Esophagus squamous epithelium (tissue), 5 donors: ENCODE measurements at places on chromosomes 1 and 21.

GRCh38 chr1:158146739-158147138 is 34.0 kb upstream of the CD1D start:
- no peak for DNase-seq

DNA sequence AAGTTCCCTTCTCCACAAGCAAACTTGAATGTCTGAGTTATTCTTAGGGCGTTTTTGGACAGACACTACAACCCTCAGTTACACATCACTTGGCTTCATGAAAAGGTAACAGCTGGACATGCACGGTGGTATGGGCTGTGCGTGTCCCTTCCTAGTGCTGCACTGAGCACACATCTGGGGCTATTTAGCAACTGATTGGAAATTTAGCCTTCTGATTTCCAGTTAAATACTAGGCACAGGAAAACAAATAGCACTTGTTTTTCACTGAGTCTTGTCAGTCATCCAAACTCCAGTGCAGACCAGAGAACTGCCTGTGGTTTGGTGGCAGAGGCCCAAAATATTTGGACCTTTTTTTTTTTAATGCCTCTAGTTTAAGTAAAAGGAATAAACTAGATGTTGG is 134.7 kb downstream of the TGFBR3 start:
- DNase-seq = no peak

DNA sequence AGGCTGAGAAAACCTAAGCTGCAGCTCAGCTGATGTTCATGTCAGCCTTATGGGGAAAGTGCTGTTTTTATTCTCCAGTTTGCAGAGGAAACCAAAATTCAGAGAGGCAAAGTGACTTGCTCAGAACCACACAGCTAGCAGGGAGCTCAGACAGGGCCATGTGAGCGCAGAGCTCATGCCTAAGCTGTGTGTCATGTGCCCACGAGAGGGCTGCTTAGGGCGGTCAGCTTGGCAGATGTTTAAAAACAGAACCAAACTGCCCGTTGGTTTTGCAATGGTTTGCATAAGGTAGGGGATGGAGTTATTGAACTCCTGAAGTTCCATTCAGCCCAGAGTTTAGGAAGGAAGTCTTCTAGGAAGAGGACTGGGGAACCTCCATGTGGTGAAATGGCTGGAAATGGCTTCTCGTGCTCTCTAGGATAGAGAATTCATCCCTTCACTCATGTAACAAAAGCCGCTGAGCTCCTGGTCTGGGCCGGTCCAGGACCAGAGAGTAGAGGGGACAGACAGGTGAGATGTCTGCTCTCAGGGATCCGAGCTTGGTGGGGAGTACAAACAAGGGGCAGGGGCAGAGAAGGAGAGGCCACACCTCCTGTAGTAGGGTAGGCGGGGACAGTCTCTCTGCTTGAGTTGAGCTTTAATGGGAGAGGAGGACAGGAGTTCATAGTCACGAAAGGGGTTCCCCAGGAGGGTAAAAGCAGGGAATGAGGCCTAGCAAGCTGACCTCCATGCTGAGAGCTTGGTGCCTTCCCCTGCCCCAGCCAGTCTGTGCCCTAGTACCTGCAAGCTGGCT is 46.9 kb downstream of the ARHGEF10L start:
- no peak for DNase-seq

DNA sequence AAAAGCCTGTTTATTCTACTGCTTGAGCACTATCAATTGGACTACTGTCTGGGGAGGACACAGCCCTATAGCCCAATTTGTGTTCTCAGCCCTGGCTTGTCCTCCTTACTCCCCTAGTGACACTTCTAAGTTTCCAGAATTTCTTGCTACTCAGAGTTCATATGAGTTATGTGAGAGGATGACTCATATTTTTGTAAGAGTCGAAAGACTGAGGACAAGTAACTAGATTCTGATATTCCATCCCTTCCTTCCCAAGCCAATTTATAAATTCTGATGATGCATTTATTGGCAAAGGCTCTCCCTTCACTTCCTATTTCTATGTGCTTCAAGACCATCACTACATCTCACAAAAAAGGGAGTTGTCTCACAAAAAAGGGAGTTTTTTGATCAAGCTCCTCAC is 422.2 kb upstream of the DEPDC1 start:
- no peak for DNase-seq

GRCh38 chr1:226609836-226610455 is 61.4 kb downstream of the STUM start:
- no peak for DNase-seq

- DNase-seq = no peak
Observed at GRCh38 chr1:172727956-172728603, 69.2 kb downstream of the FASLG start.

- no peak for DNase-seq
Observed at GRCh38 chr1:167981933-167982332, 45.1 kb upstream of the MPC2 start.

DNA sequence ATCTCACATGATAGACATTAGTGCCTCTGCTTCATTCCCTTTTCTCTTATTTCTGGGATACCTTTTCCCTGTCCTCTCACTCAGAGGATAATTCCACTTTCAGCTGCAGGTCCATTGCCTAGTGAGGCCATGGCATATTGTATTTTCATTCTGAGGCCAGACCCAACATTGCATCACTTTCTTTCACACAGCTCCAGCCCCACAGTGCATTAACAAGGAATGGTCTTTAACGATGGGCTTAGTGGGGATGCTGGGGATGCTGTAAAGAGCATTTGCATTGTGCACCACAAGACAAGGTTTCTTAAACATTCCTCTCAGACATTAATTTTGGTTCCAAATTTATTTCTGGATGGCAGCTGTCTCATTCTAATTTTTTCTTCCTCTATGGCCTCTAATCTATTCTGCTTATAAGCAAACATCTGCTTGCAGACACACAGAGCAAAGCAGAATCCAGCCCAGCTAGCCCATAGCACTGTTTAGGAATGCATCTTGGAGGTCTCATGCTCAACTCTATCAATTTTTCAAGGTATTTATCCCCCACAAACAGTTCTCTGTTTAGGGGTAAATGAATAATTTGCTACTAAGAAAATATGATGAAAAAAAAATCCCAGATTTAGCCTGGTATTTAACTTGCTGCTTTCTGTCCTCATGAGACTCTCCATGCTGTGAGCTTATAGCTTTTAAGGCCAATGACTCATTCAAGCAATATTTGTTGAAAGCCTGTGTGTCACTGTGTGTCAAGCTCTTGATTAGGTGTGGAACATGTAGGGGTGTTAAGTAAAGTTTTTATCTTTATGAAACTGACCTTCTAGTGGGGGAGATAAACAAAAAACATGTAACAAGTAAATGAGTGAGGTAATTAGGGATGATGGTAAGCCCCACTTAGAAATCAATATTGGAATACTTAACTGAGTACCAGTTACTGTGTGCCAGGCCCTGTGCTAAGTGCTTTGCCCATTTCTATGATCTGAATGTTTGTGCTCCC is 44.5 kb upstream of the CCDC190 start:
- DNase-seq = no peak

DNA sequence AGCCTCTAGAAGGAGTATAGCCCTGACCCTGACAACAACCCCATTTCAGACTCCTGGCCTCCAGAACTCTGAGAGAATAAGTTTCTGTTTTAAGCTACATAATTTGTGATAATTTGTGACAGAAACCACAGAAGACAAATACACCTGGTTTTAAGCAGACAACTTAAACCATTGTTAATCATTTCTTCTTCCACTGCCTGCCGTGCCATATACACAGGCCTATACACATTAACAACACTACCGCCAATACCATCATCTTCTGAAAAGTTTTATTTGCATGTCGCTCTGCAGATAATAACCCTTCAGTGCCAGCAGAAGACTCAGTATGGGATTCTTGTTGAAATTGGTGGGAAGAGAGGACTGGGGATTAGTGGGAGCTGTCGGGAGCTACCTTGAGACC is 39.9 kb upstream of the KRTAP19-8 start:
- DNase-seq = no peak

DNA sequence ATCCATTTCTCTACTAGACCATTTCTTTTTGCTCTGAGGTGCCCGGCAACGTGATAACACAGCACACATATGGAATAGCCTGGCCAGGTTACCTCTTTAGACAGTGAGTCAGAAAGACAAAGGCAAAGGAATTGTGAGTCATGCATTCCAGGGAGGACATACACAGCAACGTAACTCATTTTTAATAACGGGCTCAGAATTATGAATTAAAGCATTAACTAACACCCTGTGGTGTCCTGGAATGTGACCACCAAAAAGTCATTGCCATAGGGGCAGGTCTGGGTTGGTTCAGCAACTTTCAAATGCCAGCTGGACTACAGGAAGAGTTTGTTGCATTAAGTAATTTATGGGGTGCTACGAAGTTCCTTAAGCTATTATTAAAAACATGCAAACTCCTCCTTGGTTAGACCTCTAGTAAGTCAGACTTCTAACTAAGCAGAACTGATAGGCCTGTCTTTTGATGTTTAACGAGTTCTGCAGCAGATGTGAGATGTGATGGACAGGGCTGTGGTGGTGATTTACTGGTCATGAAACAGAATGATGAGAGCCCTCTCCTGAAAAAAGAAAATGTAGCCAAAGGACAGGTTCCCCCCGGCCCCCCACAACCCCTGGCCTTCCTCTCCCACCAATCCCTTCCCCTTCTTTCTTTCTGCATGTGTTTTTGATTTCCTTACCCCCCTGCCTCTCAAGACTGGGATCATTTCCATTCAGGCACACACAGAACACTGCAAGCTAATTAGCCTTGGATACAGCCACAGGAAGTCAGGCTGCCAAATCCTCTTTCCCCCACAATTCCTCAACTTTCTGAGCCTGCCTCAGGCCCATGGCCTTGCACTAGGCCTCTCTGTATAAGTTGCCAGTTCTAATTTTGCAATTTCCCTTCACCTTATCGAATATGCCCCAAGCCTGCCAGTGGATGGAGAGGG is 88.9 kb upstream of the HAO2 start:
- no peak for DNase-seq

- DNase-seq = peak; percentile 14
Observed at GRCh38 chr1:21659099-21659923, 9.8 kb downstream of the RAP1GAP start.

GRCh38 chr1:167294528-167294927 is 73.8 kb downstream of the POU2F1 start:
- DNase-seq = no peak

GRCh38 chr21:41759214-41759840 is 7.5 kb downstream of the RIPK4 start:
- DNase-seq = no peak

DNA sequence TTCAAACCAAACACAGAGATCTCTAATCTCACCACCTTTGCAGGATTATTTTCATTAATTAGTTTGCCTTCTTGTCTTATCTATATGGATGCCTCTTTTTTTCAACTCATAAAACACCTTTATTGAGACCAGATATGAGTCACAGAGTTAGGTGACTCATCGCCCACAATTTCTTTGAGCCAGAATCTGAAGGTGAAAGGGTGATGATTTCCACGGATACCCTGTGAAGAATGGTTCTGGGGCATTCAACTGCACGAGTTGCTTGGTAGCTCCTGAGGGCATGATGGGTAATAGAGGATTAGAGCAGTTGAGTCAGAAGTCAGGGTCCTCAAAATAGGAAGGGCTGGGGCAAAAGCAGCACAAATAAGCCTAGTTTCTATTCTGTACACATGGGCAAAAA is 128.2 kb downstream of the TBX19 start:
- DNase-seq = no peak

GRCh38 chr1:14320986-14321385 is 277.5 kb upstream of the KAZN start:
- DNase-seq = no peak

GRCh38 chr1:115830963-115831362 is 10.0 kb downstream of the NHLH2 start:
- no peak for DNase-seq

GRCh38 chr1:48753293-48753692 is 23.4 kb downstream of the BEND5 start:
- no peak for DNase-seq

- no peak for DNase-seq
Observed at GRCh38 chr1:43834280-43835081, 99.1 kb upstream of the ARTN start.

GRCh38 chr1:184494929-184495328 is 108.1 kb downstream of the C1orf21 start:
- no peak for DNase-seq

DNA sequence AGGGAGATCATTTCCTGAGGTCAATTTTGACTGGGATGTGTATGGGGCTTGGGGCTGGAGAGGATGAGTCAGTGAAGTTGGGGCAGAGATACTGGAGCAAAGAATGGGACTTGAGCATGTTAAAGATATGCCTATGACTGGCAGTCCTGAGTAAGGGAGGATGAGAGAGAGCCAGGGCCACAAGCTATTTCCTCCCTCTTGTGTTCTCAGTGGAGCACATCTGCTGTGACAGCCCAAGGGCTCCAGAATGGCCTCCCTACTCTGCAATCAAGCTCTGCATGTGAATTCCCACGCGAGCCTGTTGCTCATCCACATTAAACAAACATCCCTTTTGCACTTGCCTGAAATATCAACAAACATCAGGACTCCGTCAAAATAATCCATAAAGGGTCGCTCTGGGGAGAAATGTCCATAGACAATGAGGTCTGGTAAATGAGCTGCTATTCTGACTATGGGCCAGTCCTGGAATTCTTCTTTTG is 9.2 kb downstream of the ADCY10 start:
- DNase-seq = no peak

GRCh38 chr1:200150721-200151120 is 123.2 kb downstream of the NR5A2 start:
- no peak for DNase-seq

GRCh38 chr21:40372506-40372905 is 474.5 kb downstream of the DSCAM start:
- no peak for DNase-seq

- no peak for DNase-seq
Observed at GRCh38 chr1:209863766-209864485, 36.2 kb downstream of the UTP25 start.

DNA sequence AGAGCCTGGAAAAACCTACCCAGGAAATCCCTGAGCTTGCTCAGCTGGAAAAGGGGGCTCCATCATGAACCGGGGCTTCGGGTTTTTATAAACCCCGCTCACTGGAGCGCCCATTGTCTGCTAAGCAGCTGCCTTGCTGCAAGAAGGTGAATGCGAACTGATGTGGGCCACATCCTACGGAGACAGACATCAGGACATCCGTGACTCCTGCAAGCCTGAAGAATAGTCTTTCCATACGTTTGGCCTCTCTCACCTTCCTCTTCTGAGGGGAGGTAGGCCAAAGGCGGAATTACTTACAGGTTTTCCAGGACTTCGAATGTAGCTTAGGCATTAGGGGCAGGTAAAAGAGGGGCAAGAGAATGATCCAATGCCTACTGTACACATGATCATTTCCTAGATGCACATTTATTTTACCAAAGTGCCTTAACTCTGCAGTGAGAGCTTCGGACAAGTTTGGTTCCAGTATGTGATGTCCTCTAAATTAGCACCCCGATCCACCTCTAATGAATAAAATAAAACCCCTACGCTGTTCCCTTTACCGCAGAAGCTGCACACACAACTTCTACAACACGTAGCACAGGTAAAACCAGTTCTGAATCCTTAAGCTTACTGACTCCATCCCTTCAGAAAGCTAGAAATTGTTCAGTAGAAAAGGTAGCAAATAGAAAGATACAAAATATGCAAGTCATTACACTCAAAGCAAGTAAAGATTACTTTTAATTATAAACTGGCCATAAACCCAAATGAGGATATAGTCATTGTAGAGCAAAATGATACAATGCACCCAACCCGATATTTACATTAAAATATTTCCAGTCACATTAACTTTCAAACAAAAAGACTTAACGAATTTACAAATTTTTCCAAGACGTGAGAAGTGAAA is 866 bp upstream of the SORT1 start:
- DNase-seq = no peak
